GM12864 (cell line): ENCODE measurements at places on chromosomes 12 and 14.

GRCh38 chr12:108373111-108373510 is 34.0 kb upstream of the CMKLR1 start:
- no peak for DNase-seq

DNA sequence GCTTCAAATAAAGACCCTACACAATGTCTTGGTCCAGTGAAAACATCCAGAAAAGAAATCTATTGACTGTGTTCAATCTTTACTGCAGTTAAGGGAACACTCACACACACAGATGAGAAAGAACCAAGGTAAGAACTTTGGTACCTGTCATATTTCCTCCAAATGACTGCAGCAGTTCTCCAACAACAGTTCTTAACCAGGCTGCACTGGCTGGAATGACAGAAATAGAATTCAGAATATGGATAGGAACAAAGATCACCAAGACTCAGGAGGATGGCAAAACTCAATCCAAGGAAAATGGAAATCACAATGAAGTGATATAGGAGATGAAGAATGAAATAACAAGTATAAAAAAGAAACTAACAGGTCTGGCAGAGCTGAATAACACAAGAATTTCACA is 36.6 kb downstream of the ADAM20 start:
- no peak for DNase-seq

DNA sequence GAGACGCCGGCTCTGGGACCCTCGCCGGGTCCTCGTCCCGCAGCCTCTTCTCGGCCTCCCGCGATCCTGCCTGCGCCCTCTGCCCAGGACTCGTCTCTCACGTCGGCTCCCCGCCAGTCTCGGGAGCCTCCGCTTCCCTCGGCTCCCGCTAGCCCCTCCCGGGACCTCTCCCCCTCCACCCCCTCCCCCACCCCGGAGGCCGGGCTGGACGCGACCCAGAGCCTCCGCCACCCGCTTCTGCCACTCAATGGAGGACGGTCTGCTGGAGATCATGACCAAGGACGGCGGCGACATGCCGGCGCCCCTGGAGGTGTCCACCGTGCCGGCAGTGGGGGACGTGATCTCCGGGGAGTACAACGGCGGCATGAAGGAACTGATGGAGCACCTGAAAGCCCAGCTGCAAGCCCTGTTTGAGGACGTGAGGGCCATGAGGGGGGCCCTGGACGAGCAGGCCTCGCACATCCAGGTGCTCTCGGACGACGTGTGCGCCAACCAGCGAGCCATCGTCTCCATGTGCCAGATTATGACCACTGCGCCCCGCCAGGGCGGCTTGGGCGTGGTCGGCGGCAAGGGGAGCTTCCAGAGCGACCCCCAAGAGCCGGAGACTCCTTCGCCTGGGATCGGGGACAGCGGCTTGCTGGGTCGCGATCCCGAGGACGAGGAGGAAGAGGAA is 568 bp downstream of the CCDC184 start:
- DNase-seq: no peak

DNA sequence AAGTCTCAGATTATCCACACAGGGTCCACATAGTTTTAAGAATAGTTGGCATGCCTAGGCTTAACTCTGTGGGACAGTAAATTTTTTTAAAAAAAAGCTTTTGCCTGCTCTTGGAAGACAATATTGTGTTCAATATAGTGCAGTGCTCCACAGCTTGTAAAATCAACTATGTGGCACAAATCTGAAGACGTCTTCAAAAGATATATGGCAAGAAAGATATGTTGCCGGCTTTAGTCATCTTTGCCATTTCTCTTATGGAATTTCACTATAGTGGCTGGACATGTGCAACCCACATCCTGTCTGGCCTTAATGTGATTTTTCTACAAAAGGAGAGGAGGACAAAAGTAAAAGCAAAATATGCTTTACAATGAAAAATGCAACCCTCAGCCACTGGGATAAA is 90.5 kb downstream of the MGST1 start:
- DNase-seq: no peak

DNA sequence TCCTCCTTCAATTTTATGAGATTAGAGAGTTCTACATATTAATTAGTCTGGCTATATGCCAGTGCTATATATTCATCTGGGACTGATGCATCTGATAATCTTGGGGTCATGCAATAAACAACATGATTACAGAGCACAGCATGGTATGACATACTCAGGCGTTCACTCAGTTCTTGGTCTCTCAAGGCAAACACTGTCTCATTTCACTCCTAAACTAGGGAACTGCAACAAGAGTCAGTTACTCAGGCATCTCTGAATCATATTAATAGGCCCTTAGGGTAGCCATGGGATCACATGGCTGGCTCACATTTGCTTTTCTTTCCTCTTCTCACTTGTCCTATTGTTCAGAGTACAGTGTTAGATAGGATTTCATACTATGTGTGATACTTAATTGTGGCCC is 91.8 kb upstream of the TMEM260 start:
- no peak for DNase-seq

- no peak for DNase-seq
Measured at GRCh38 chr12:100293017-100293416, 26.0 kb downstream of the SCYL2 start.

DNA sequence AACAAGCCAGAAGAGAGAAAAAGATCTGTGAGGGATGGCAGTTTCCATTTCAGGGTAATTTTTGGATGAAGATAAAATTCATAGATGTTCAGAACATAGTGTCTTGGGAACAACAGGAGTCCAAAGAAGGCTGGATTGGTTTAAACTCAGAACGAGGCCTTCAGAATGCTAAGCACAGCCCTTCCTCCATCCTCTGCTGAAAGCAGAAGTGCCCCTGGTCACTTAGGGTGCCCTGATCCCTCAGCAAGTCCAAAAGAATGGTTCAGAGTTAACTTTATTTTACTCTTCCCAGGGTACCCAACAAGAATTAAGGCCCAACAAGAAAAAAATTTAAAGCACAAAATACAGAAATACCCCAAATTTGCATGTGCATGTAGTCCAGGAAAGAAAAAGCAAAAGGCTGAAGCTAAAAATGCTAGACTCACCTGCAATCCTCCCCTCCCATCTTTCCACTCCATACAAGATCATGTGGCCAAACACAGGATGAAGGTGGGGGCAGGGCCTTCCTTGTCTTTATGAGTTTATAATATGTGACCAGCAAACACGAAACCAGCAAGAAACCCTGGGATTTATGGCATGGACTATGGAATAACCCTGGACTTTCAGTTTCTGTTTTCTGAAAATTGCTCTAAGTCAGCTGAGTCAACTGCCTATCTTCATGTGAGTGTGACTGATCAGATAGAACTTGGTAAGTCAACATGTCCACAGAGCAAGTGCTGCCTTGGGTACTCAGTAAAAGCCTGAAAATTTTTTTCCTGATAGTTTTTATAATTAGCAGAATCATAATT is 21.2 kb downstream of the MAX start:
- DNase-seq: no peak

DNA sequence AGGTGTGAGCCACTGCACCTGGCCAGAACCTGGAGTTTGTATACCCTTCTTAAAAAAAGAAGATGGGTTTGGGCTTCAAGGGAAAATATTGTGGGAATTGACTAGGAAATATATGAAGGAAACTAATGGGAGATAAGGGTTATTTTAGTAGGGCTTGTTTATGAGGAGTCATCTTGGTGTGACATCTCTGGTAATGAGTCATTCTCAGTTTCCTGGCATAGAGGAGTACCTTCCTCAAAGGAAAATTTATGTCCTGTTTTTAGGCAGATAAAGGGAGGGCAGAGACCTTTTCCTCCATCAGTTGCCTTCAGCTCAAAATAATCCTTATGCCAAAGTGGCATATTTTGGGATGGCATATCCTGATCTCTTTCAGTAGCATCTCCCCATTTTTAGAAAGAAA is 30.6 kb upstream of the NFKBIA start:
- no peak for DNase-seq

GRCh38 chr12:19110221-19110940 is 19.2 kb upstream of the PLEKHA5 start:
- DNase-seq: no peak

DNA sequence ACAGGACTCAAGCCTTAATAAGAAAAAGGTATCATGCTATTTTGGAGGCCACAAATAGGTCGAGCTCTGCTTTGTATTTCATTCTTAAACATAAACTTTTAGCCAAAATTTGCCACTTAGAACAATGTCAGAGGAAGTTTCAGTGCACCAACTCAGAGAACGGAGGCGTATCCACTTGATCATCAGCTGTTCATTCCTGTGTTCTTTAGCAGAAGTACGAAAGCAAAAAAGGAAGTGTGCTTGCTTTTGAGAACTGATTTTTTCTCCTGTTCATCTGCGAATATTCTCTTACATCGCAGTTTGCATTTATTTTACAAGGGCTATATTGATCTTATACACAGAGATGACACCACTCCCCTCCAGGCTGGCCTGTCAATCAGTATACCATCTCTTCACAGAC is 188.6 kb upstream of the SOX5 start:
- DNase-seq: no peak

DNA sequence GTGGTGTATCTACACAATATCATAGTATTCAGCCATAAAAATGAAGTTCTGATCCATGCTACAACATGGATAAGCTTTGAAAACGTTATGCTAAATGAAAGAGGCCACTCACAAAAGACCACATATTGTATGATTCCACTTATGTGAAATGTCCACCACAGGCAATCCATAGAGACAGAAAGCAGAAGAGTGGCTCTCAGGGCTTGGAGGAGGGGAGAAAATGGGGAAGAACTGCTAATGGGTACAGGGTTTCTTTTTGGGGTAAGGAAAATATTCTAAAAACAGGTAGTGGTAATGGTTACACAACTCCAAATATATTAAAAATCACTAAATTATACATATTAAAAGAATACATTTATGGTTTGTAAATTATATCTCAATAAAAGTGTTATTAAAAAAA is 16.5 kb downstream of the SCNN1A start:
- DNase-seq: no peak

- DNase-seq: no peak
Measured at GRCh38 chr12:89363084-89363483, 10.8 kb upstream of the DUSP6 start.

DNA sequence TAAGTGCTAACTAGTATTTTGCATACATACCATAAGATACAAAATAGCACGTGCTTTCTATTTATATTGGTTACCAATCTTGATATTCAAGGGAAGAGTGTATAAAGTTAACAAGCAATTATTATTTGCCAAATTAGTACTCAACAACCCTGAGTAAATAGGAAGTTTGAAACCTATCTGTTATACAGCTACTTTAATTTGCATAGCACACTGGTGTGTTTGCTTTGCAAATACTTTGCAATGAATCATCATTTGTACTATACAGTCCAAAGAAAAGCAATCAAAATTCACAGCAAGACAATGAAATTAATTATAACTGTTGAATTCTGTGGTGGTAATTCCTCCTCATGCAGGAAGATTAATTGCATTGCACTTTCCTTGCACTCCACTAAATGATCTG is 469.1 kb downstream of the PRKD1 start:
- no peak for DNase-seq

- DNase-seq: no peak
Measured at GRCh38 chr14:44108601-44109000, 398.5 kb downstream of the FSCB start.

DNA sequence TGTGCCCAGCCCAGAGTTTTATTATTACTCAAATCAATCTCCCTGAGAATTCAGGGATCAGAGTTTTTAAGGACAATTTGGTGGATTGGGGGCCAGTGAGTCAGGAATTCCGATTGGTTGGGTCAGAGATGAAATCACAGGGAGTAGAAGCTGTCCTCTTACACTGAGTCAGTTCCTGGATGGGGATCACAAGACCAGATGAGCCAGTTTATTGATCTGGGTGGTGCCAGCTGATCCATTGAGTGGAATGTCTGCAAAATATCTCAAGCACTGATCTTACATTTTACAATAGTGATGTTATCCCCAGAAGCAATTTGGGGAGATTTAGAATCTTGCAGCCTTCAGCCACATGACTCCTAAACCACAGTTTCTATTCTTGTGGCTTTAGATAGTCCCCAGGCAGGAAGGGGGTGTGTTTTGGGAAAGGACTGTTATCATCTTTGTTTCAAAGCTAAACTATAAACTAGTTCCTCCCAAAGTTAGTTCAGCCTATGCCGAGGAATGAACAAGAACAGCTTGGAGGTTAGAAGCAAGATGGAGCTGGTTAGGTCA is 89.1 kb upstream of the CNOT2 start:
- no peak for DNase-seq

GRCh38 chr12:51972849-51973273 is 21.4 kb downstream of the ACVR1B start:
- no peak for DNase-seq

- DNase-seq: peak; percentile 15
Measured at GRCh38 chr12:116910645-116911451, at the start of gene FBXW8. FBXW8 (plus strand) TSS chr12:116910950; CDS start chr12:116911038, 88 bp downstream.

- no peak for DNase-seq
Measured at GRCh38 chr14:51895375-51895774, 35.0 kb downstream of the GNG2 start.

- no peak for DNase-seq
Measured at GRCh38 chr12:76568130-76568529, 8.6 kb upstream of the OSBPL8 start.

GRCh38 chr14:27881646-27882045 is 884.9 kb upstream of the FOXG1 start:
- DNase-seq: no peak

GRCh38 chr14:104873380-104874055 is 8.4 kb downstream of the CEP170B start:
- DNase-seq: no peak

DNA sequence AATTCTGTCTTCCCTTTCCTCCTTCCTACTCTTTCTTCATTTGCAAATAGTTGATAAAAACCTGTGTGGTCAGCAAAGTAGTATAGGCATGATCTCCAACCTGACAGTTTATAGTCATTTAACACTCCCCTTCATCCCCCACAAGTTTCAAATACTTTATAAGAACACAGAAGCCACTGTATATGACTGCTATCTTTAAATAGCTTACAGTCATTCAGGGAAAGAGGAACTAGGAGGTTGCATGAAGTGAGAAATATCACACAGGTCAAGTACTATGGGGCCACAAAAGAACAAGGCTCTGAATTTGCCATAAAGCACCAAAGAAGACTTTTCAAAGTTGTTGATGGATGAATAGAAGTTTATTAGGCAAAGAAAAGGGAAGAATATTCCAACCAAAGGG is 431.3 kb downstream of the NPAS3 start:
- peak; percentile 16 for DNase-seq

DNA sequence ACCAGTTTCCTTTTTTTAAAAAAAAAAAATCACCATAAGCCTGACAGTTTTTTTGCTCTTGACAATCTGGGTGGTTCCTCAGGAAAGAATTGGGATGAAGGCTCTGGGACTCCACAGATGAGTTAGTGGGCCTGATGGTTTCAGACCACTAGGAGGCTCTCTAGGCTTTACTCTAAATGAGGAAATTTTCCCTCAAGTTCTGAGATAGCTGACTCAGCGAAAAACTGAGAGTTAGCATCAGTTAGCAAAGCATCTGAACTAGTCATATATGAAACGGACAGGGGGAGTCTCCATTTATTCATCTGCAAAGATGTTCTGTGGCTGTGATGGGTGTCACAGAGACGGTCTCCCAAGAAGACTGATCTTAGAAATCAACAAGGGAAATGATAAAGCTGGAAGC is 314.3 kb upstream of the OR4E1 start:
- DNase-seq: no peak

- DNase-seq: no peak
Measured at GRCh38 chr12:109779382-109779781, 53.8 kb downstream of the TRPV4 start.
